ENCODE measurements at places on chromosomes 11 and 22.

GRCh38 chr11:2268729-2269600 is 1.4 kb downstream of the ASCL2 start:
- peak; percentile 83 for DNase-seq

DNA sequence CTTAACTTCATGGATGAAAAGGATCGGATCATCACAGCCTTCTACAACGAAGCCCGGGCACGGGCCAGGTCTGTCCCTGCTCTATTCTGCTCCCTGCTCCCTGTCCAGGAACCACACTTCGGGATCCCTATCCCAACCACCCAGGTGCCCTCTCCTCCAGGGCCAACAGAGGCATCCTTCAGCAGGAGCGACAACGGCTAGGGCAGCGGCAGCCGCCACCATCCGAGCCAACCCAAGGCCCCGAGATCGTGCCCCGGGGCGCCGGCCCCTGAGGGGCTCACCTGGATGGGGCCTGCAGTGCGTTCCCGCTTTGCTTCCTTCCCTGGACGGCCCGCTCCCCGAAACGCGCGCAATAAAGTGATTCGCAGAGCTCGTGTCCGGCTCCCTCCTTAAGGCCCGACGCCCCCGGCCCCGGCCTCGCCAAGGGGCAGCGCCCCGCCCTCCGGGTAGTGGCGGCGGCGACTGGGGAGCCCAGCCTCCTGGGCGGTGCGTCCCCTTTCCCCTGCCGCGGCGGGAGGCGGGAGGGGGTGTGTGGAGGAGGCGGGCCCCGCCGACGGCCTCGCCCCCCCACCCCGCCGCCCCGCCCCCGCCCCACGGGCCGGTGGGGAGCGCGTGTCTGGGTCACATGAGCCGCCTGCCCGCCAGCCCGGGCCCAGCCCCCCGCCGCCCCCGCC is at the start of gene VEGFB:
VEGFB (plus strand) TSS at position 672 of the 674 bp plus-strand sequence. CDS start 250 bp downstream, outside the sequence.
- peak; percentile 64 for DNase-seq

- no peak for DNase-seq
Observed at GRCh38 chr22:19387038-19387437, 44.5 kb downstream of the HIRA start.

- DNase-seq, result no peak
Observed at GRCh38 chr11:41522391-41522790, 62.9 kb upstream of the LRRC4C start.

GRCh38 chr22:19892925-19893324 is 38.3 kb upstream of the GNB1L start:
- DNase-seq, result no peak

DNA sequence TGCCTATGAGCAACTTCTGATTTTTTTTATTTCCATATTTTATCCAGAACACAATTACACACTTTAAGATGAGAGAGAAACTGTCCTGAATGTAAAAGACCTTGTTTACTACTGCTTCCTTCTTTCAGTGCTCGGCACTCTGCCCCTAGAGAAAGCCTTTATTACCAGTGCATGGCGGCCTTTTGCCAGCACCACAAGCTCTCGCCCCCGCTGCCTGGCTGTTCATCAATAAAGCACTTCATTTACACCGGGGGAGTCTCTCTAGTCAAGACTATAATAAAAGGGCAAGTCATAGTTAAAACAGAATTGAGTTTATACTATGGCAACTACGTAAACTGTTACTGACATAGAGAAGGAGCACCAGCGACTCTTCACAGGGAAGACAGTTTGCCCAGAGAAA is 259.5 kb downstream of the CADM1 start:
- DNase-seq, result no peak

DNA sequence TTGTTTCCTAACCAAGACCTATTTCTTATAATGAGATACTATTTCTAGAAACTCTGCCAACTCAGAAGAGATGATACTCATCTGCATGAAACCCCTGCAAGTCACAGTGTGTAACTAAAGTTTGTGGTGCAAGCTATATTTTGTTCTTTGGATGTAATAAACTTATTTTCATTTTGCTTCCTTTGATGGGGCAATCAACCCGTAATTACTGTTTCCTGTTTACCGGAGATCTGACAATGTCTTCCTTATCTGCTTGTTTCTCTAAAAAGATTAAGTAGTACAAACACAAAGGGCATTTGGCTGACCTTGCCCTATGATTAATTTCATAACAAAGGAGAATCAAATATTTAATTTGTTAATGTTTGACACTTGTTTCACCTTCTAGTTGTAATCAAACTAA is 846.6 kb upstream of the ANO3 start:
- DNase-seq, result no peak

DNA sequence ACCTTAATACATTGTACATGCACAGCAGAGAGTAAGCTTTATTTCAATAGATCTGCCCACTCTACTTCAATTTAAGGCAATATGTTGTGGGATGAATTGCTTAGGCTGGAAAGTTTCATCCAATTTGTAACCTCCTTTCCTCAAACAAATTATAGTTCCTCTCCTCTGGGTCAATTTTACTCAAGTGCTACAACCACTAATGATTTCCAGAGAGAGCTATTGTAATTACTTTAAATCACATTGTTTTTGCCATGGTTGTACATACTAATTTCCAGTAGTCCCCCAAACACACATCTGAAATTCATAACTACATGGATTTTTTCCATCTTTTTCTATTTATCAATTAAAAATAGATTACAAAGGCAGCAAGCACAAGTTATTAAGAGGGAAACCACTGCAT is 72.9 kb downstream of the APIP start:
- DNase-seq, result no peak

GRCh38 chr11:77799338-77799737 is 21.2 kb downstream of the RSF1 start:
- DNase-seq, result no peak

GRCh38 chr11:104093426-104094280 is 57.2 kb downstream of the DDI1 start:
- DNase-seq, result no peak

- DNase-seq, result no peak
Observed at GRCh38 chr22:37917874-37918548, 11.9 kb downstream of the MICALL1 start.

GRCh38 chr11:116698080-116698479 is 74.7 kb downstream of the BUD13 start:
- DNase-seq, result no peak

DNA sequence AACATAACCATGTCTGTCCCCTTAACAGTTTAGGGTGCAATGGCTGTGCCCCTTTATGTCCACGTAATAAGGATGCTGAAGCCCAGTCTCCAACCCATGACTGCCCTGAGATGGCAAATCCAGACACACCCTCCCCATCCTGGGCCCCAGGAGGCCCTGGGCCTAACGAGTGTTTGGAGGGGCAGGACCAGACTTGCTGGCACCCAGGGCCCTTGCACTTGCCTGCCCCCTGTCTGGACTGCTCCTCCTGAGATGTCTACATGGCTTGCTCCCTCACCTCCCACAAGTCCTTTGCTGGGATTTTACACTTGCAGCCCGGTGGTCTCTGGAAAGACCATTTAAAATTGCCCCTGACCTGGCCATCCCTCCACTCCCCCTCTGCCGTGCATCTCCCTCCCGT is 132.2 kb upstream of the NECTIN1 start:
- DNase-seq, result no peak

GRCh38 chr11:108857382-108857781 is 192.5 kb downstream of the DDX10 start:
- no peak for DNase-seq

- no peak for DNase-seq
Observed at GRCh38 chr11:111370902-111371578, 8.0 kb downstream of the POU2AF1 start.

DNA sequence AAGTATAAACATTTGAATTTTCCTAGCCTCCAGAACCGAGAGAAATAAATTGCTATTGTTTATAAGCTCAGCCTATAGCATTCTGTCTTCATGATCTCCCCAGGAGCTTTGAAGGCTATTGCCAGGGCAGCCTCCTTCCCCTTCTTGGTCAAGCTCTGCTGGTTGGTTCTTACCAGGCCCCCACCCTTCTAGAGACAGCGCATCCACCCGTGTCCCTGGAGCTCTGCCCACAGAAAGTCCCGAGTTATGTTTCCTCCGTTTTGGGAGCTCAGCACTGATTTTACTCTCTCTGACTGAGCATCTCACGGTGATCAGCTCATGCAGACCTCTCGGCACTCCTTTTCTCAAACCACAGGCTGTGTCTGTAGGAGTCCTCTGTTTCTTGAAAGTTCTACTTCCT is 123.8 kb upstream of the SORL1-AS1 start:
- DNase-seq, result no peak

- no peak for DNase-seq
Observed at GRCh38 chr22:44279069-44279360, 33.7 kb downstream of the SHISAL1 start.

DNA sequence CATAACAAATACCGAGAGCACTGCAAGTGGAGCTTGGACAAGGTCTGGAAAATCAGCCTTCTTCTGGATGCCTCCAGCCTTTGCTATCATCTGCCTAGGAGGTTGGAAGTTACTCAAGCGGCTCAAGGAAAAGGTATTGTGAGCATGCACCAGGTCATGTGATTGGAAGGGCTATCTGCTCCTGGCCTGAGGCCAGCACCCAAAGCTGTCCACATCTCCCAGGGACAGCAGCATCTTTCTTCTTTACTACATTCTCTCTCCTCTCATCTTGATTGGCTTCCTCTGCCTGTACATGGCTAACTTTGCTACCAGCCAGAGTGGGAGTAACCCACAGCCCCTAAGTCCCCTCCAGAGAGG is 44.2 kb upstream of the AMPD3 start:
- DNase-seq, result no peak

GRCh38 chr11:105618343-105618955 is 8.6 kb downstream of the GRIA4 start:
- DNase-seq, result no peak

DNA sequence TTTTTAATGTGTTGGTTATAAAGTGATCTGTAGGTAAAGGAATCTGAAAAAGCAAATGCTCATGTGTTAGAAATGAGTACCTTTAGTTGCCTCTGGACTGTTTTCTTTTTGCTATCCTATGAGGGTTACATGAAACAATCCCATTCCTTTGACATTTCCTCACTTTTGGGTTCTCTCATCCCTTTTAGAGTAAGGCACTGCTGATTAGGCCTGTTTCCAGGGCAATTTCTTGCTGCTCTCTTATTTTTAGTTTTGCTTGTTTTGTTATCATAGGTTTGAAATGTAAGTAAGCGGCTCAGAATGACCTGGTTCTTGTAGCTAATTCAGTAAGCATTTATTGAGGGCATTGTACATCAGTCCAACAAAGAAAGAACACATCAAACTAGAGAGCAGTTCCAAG is 138.9 kb downstream of the DDX10 start:
- no peak for DNase-seq

- no peak for DNase-seq
Observed at GRCh38 chr22:23219822-23220484, 39.6 kb downstream of the BCR start.

- DNase-seq, result peak; percentile 3
Observed at GRCh38 chr22:30606455-30607299, at the start of gene TCN2. Gene TCN2, plus strand, starts transcription at chr22:30607174. Its CDS starts 158 bp downstream, at chr22:30607332.

- no peak for DNase-seq
Observed at GRCh38 chr22:17201285-17201945, 17.8 kb downstream of the ADA2 start.

GRCh38 chr22:18970176-18970947 is 34.3 kb upstream of the PRODH start:
- no peak for DNase-seq

GRCh38 chr11:106442032-106442431 is 364.6 kb downstream of the AASDHPPT start:
- DNase-seq, result no peak

- DNase-seq, result peak; percentile 60
Observed at GRCh38 chr22:37486224-37486845, at the start of gene MFNG. Gene MFNG, minus strand, starts transcription at chr22:37486384. Its CDS starts 207 bp downstream, at chr22:37486177.

- no peak for DNase-seq
Observed at GRCh38 chr11:103652013-103652412, 384.4 kb upstream of the DDI1 start.

GRCh38 chr11:64750361-64751054 is 6.6 kb upstream of the RASGRP2 start:
- no peak for DNase-seq

DNA sequence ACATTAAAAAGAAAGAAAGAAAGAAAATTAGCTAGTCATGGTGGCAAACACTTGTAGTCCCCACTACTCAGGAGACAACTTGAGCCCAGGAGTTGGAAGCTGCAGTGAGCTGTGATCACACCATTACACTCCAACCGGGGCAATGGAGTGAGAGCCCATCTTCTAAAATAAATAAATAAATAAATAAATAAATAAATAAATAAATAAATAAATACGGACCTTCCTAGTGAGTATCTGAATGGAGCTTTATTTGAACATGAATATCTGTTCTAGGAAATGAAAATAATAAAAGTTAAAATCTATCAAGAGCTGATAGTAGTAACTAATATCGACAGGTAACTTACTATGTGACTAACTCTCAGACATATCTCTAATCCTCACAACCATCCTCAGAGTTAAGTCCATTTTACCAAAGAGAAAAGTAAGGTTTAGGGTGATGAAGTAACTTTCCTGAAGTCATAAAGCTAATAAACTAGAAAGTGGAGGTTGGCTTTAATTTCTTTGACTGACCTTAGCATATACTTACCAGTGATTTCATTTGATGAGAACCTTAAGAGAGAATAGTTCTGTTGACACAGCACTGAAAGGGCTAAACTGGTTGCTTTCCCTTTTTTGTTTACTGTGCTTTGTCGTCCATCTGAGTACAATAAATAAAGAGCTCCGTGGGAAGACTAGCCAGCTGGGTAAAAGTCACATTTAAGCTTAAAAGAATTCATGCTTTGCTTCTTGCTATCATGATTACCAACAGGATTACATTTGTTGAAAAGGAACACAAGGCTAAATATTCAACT is 22.4 kb downstream of the ENTHD1 start:
- no peak for DNase-seq

DNA sequence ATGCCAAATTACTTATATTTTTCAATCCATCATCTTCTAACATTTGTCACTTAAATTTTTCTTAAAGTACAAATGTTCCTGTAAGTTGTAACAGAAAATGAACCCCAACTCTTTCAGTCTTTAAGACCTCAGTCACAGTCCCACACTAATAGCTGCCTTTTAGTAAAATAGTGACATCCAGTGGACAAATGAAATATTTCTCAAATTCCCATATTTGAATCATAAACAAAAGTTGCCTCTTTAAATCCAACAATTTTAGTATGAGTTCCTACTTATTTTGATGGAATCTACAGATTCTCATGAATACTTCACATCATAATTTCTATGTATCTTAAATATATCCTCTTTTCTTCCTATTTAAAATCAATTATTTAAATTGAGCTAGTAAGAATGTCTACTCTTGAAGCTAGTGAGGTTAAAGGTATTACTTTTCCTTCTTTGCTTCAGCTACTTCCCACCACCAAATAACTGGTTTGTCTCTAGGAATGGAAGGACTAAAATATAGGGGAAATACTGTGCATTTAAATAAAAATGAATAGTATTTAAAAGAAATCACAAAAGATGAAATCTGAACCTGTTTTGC is 9.2 kb downstream of the LIN7C start:
- no peak for DNase-seq

- no peak for DNase-seq
Observed at GRCh38 chr11:68900835-68901381, 2.7 kb downstream of the MRPL21 start.

- DNase-seq, result no peak
Observed at GRCh38 chr11:65981101-65981740, 19.7 kb downstream of the SART1 start.

GRCh38 chr11:70577258-70577603 is 178.9 kb downstream of the CTTN start:
- no peak for DNase-seq
